ENCODE measurements at places on chromosomes 2 and 18.
A peak's percentile ranks its signal among the peaks of the same experiment; 100 is the strongest.

DNA sequence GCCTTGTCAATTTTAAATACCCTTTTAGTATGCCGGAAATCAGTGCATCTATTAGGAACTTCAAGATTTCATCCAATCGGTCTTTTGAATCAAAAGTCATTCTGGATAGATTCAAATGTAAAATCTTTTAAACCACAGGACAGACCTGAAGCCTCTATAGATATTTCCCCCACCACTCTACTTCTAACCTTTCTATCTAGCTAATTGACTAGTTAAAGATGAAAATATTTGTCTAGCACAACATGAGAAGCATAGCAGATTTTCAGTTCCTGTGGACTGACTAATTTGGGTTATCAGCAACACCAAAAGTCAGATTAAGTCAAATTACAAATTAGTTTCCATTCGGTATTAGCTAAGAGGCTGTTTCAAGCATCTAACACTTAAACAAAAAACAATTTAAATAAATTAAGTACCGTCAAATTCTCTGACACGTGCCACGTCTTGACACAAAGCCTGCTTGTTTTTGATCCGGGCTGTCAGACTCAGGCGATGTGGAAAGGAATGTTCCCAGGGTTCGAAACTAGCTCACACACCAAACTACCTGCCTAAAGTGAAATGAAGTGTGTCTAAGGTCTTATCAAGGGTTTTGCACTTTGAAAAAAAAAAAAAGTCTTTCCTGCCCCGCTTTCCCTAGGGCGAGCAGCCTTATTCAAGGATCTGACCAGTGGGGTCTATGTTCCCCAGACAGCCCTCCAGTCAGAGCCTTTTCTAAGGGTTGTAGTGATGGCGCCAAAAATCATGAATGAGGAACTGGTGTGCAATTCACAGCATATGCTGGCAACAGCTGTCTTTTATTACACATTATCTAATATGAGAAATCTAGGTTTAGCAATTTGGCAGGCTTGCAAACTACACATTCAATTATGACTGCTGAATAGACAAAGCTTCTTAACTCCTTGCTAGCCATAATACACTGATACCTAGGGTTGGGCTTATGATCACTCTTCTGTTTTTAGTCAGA, 4.7 kb downstream of the CYTIP start:
- DNase-seq = no peak

- DNase-seq = no peak
These were observed 8.0 kb downstream of the TMBIM1 start for GRCh38 chr2:218284106-218284811.

GRCh38 chr18:76816127-76816526, 6.2 kb upstream of the ZNF236 start:
- no peak for DNase-seq

- no peak for DNase-seq
These were observed 1.5 kb downstream of the MBD5 start for GRCh38 chr2:148022351-148022750.

DNA sequence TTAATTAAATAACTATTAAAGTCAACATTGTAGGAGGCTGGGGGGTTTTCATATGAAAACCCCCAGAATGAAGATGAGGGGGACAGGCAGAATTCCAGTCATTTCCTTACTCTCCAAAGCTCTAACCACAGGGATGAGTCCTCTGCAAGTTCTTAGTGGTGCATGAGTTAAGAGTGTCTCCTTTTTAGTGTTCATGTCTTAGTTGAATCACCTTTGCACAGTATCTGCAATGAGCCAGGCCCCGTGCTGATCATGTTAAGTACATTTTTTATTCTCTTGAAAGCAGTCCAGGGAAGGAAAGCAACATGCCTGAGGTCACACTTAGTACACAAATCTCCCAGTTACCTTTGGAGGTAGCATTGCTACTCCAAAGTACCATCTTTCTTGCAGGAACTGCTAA, 25.7 kb upstream of the MSGN1 start:
- no peak for DNase-seq

DNA sequence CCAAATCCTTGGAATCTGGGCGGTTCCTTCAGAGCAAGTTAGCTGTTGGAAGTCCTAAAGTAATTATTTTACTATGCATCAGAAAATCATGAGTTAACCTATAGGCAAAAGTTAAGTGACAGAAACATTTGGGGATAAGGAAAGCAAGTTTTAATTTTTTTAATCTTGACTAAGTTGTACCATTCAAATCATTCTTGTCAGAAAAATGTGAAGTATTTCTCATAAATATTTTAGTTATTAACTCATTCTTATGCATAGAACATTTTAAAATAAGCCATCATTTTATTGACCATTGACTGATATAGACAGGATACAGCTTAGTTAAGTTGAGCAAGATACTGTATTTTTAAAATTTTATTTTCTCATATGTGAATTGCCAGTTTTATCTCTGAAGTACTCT, 98.2 kb upstream of the FOSL2 start:
- no peak for DNase-seq

DNA sequence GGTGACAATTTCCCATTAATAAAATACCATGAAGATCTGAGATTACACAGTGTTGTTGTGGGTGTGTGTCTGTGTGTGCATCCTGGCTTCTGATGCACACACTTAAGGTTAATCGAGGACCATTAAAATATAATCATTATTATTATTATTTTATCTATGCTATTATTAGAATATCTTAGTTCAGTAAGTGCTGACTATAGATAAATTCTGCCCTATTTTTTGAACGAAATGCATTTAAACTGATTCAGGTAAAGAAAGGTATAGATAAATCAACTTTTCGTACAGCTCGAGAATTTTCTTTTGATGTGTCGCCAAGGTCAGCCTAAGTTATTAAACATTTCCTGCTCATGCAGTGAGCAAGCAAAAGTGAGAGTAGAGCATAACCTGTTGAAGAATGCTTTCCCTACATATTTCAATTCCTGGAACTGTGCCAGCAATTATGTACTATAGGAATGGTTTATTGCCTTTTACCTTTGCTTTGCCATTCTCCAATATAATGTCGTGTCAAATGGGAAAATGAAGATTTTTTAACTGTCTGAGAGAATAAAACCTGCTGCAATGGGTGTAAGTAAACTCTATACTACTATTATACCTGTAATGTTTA, 25.8 kb downstream of the KCNJ3 start:
- no peak for DNase-seq

- peak; percentile 54 for DNase-seq
These were observed 34.5 kb upstream of the ARL5A start for GRCh38 chr2:151862700-151863099.

GRCh38 chr18:76699923-76700322, 122.4 kb upstream of the ZNF236 start:
- no peak for DNase-seq

GRCh38 chr2:24818721-24819167, 25.5 kb downstream of the CENPO start:
- DNase-seq = no peak

DNA sequence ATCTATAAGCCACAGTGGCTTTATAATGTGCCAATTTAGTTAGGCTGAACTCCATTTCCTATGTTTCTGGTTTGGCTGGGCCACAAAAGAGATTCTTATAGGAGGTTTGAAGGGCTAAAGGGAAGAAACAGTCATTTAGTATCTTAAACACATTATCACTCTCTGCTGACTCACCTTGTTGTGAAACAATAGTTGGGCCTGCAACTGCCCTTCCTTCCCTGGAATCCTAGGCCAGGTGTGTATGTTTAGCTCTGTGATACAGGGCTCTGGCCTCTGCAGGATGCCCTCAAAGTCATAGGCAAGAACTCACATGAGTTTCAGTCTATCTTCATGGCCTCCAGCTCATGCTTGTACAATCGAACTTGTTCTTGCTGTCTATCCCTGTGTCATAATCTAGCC, 400.0 kb upstream of the CELF4 start:
- DNase-seq = no peak
